ENCODE measurements at places on chromosomes 5 and 9.

- DNase-seq: no peak
Observed at GRCh38 chr9:70514273-70514672, 99.8 kb upstream of the KLF9 start.

DNA sequence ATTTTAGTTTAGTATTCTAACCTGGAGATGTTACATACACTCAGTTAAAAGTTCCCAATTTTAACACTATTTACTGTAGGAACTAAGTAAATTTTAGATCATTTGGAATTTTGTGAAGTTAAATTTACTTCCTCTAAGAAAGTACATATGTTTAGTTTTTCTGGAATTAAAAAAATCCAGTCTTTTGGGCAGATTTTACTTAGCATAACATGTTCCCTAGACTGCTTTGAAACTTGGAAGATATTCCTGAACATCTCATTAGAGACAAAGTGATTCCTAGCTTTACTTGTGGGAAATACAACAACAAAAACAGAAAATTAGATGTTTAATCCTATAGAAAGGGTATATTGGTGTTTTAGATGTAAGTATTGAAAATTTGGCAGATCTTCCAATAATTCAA lies 930.0 kb upstream of the PTPRD start:
- no peak for DNase-seq

GRCh38 chr5:21672911-21673310 lies 1180.2 kb downstream of the CDH12 start:
- DNase-seq: no peak

DNA sequence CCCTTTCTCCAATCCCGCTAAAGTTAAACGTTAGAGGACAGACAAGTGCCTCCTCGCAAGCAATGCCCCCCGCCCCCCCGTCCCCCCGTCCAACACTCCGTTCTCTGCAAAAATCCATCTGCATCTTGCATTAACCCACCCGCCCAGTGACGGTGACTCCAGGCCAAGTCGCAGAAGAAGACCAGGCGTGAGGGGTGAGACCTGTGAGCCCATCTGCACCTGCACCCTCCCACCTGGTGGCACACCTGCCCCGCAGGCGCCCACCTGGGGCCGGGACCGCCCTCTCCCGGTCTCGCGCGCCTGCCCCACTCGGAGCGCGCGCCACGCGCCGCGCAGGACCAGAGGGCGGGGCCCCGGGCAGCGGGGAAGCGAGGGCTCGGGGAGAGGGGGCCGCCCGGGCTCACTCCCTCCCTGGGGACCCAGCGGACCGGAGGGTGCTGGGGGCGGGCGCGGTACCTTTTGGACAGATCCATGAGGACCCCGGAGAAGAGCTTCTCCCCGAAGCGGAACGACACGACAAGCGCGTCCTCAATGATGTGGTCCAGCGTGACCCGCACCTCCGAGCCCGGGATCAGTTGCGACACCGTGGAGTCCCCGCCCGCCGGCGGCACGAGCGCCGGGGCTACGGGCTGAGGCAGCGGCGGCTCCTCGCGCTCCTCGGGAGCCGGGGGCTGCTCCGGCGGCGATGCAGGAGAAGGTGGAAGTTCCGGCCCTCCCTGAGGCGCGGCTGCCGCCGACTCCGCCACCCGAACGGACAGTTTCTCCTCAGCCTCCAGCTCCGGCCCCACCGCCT lies 705 bp downstream of the PWWP2A start:
- peak; percentile 70 for DNase-seq

DNA sequence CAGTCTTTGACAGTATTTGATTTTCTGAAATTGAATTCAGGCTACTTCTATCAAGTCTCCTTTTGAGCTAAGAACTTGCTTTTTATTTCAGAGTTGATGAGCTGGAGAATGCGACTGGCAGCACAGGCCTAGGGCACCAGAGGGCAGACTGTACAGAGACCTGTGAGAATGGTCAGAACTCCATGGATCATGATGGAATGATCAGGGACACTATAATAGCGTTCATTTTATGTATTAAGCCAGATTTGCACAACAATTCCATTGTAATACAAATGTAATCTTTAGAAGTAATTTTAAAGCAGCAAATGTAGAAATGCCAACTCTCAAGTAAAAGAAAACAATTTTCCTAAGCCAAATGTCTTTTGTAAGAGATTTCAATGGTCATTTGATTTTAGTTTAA lies 902.4 kb downstream of the NR2F1-AS1 start:
- DNase-seq: no peak

GRCh38 chr5:137876101-137876500 lies 8.4 kb downstream of the MYOT start:
- DNase-seq: no peak

GRCh38 chr5:55911784-55912653 lies 60.9 kb downstream of the IL31RA start:
- DNase-seq: no peak

Data from AG08396 (cell line).